ENCODE measurements at places on chromosomes 6 and 20.

DNA sequence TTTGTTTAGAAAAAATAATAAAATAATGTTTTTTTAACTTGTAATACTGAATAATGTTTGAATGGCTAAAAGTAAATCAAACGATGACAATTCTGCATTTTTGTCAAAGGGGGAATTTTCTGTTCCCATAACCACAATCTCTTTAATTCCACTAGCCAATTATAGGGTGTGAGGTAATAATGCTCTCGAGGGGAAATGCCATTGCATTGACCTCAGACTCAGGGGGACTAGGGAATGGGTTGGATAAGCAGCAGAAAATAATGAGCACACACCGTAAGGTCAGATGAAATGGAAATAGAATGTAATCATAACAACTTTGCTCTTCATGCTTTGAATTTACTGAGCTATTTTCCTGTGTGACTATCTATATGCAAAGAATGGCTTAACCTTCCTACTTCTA lies 584.7 kb downstream of the RFPL4B start:
- no peak for DNase-seq

GRCh38 chr6:33209856-33210255 lies 1.6 kb downstream of the RING1 start:
- DNase-seq = no peak

- DNase-seq = no peak
These were observed 88.5 kb downstream of the PHACTR1 start for GRCh38 chr6:12804952-12805645.

- DNase-seq = no peak
These were observed 90.7 kb downstream of the SNAP25 start for GRCh38 chr20:10309326-10309725.

DNA sequence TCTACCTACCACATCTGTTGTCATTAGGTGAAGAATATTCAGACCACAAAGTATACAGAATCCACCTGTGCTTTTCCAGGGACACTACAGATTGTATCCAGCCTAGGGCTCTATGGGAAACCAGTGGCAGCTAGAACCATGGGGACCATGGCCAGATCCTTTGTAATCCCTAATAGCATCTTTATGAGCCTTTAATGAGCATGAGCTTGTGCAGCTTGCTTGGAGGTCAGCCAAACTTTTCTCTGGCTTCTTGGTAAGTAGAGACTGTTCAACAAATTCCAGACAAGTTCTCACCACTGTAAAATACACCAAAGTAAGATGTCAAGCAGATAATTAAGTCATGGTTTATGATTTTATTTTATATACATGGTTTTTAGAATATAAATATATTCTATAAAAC lies 301.6 kb upstream of the ADGRB3 start:
- no peak for DNase-seq

- DNase-seq = no peak
These were observed 7.6 kb upstream of the CCN2 start for GRCh38 chr6:131958542-131959470.

GRCh38 chr20:9331707-9332435 lies 182.5 kb upstream of the LAMP5 start:
- DNase-seq = no peak

DNA sequence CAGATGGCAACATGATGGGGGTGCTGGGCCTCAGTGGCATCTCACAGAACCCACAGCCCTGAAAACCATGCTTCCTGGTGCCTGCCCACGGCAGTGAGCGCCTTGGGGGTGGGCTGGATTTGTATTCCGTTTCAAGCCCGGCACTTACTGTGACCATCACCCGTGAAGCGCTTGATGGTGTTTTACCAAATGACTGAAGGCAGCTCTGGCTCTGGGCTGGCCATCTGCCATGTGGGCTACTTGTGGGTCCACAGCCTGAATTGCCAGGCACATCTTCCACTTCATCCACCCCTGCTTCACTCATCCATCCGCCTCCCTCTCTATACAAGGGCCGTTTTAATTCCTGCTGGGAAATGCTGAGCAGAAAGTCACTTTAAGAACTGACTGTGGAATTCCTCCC lies 250.9 kb upstream of the GMDS start:
- no peak for DNase-seq

DNA sequence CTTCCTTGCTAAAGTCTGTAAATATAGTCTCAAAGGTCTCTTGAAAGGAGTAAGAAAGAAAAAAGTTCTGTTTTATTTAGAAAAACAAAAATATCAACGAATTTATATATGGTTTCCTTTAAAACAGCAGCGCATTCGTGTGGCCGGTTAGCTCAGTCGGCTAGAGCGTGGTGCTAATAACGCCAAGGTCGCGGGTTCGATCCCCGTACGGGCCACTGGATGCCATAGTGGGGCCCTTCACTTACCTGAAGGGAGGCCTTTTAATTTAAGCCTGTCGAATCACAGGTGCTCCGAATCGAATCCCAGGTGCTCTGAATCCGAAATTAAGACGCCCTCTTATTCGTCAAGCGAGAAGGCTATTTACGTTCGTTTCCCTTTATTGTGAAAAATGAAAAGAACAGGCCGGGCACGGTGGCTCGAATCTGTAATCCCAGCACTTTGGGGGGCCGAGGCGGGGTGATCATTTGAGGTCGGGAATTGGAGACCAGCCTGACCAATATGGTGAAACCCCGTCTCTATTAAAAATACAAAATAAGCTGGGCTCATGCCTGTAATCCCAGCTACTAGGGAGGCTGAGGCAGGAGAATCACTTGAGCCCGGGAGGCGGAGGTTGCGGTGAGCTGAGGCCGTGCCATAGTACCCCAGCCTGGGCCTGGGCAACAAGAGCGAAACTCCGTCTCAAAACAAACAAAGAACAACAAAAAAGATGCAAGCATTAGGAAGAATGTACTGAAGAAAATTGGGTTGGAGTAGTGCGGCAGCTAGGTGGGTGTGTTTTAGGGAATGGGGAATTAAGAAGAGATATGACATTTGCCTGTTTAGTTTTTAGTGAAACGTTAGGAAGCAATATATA lies 195.8 kb upstream of the ZNF184 start:
- DNase-seq = no peak

All from NCI-H510A (cell line).